Astrocyte of the cerebellum (primary cell): ENCODE measurements at places on chromosomes 13 and 19.

DNA sequence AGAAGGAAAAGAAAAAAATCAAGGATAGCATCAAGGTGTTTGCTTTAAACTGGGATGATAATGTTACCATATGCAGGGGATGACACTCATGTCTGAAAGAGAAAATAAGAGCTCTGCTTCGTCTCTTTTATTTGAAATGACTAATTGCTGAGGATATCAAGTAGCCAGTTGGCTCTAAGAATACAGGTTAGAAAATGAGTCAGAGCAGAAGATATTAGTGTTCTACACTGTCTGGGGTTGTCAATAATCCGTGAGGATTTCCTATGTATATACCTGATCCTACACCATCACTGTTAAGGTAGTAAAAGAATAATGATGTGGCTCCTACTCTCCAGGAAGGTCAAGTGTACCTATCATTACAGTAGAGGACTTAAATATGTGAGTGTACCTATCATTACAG is 562.5 kb downstream of the GPC6 start:
- no peak for DNase-seq

DNA sequence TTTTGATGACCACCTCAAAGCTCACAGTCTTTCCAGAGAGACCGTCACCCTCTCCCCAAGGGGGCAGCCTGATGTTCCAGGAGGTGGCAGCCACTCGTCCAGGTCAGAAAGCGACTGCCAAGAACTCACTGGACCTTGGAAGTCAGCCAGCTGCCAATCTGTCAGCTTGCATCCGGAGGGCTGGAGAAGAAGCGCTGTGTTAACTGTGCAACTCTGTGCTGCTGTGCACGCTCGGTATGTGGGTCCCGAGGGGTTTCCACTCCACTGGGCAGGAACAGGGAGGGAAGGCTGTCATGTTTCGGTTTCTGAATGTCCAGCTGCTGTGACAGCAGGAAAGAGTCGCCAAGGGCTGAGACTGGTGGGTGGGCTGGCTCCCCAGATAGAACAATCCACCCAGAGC is 89.2 kb downstream of the CACNA1A start:
- no peak for DNase-seq

DNA sequence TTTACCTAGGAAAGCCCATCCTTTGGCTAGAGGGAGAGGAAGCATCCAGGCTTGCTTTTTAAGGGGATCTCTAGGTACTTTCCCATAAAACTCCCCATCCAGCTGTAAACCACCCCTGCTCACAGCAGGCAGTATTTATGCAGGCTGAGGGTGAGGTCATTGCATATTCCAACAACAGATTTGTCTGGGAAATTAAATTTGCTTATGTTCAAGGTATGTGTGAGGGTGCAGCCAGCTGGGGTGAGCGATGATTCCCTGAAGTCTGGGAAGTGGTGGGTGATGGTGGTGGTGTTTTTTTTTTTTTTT is 96.3 kb upstream of the C1QTNF9B start:
- DNase-seq = peak; percentile 11

DNA sequence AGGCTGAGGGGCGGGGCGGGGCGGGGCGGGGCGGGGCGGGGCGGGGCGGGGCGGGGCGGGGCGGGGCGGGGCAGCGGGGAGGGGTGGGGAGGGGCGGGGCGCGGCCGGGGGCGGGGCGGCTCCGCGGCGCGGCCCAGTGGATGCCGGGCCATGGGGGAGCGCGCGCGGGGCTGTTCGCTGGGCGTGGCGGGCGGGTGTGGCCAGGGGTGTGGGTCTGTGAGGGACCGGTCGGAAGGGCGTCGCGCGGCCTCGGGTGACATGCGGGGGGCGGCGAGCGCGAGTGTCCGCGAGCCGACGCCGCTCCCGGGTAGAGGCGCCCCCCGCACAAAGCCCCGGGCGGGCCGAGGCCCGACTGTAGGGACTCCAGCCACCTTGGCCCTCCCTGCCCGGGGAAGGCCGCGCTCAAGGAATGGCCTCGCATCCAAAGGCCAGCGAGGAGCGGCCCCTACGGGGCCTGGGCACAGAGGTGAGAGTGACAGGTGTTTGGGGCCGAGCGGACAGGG is at the start of gene ZFP28:
TSS of gene ZFP28 (plus strand) at position 188 of the 503 bp plus-strand sequence. CDS start at position 259, 71 bp downstream.
- no peak for DNase-seq

GRCh38 chr13:80751854-80752253 is 410.9 kb upstream of the SPRY2 start:
- no peak for DNase-seq

GRCh38 chr13:103164251-103164650 is 98.0 kb upstream of the SLC10A2 start:
- no peak for DNase-seq

GRCh38 chr13:30735872-30736175 is 481 bp downstream of the ALOX5AP start:
- no peak for DNase-seq

GRCh38 chr19:55538132-55538531 is 1.2 kb upstream of the SBK2 start:
- no peak for DNase-seq

DNA sequence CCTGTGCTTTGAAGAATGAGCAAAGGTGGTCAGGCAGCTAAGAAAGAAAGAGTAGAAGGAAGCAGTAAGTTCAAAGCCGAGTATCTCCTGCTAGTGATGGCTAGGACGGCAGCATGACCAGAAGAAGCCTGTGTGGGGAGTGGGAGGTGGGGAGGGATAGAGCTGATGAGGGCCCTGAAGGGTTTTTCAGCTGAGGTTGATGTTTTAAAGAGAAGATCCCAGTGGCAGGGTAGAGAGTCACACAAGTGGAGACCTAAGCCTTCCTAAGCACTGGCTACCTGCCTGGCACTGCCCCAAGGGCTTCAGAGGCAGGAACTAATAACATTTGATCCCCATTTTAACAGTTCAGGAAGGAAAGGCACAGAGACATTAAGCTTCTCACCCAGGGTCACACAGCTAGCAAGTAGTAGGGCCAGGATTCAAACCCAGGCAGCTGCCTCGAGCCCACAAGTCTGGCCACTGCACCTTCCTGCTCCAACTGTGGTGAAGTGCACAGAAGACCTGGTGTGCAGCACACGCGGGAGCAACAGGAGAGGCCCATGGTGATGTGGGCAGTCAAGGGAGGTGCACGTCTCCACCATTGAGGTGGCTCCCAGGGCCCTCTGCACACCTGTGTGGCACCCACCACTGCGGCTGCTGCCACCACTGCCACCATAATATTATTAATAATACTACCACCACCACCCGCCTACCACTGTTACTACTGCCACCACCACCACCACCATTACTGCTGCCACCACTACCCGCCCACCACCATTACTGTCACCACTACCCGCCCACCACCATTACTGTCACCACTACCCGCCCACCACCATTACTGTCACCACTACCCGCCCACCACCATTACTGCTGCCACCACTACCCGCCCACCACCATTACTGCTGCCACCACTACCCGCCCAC is 22.1 kb downstream of the CUL4A start:
- no peak for DNase-seq

GRCh38 chr19:30668521-30669155 is 296.5 kb downstream of the ZNF536 start:
- no peak for DNase-seq

DNA sequence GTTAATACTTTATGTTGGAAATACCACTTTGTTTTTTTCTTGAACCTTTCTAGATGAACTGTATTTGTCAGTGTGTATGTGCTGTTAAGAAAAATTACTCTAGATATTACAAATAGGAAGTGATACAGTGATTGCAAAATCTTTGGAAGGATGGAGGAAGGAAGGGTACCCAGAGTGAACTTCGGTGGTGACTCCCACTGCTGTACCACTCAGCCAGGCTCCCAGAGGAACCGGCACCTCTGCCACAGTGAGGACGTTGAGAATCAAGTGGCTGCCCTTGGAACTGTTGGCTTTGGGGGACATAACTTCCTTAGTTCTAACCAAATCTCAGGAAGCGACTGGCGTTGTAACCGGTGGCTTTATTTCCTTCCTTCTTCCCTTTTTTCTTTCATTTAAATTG is 184.7 kb downstream of the PCCA start:
- DNase-seq = no peak

- no peak for DNase-seq
Observed at GRCh38 chr19:28614634-28615545, 598.1 kb downstream of the UQCRFS1 start.

GRCh38 chr19:28026636-28027035 is 1186.3 kb downstream of the UQCRFS1 start:
- DNase-seq = no peak

DNA sequence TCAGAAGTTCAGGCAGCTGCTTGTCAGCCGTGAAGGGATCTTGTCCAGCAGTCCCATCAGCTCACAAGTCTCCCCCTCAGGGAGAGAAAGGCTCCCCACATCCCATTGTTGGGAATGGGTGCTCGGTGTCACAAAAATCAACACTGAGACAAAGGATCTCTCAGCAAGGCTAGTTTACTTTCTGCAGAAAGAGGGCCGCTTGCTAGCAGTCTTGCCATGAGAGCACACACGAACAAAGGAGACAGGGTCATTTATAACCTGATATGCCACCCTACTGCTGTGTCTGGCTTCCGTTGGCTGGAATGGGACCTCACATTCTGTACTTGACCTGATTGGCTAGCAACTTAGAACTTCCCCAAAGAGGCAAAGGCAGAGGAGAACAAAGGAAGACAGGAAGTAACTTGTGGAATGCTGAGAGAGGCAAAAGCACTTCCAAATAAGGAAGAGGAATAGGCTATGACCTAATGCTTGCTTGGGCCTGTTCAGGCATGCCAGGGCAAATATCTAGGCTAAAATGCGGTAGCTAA is 8.7 kb upstream of the IGFL3 start:
- peak; percentile 97 for DNase-seq

- DNase-seq = no peak
Observed at GRCh38 chr13:33723365-33723764, 94.6 kb upstream of the RFC3 start.

GRCh38 chr19:55088543-55089341 is 13.1 kb downstream of the EPS8L1 start:
- peak; percentile 24 for DNase-seq
